ENCODE measurements at places on chromosomes 12 and 14.

GRCh38 chr12:79001404-79001803 is 136.8 kb downstream of the SYT1 start:
- peak; percentile 80 for DNase-seq

- DNase-seq = no peak
These were observed 73.3 kb downstream of the FBXW8 start for GRCh38 chr12:116984098-116984497.

DNA sequence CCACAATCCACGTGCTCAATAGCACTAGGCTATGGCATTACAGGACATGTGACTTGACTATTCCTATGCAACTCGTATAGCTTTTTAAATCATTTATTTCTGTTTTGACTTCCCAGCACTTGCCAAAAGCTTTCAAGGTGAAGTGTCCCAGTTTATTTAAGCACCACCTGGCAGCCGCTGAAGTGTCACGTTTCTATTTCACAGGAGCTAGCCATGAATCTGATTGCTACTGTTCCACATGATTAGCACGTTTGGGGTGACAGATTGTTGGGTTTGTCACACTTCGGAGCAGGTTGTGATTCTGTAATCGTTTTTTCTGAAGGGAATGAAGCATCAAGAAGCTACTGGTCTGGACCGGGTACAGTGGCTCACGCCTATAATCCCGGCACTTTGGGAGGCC is 39.9 kb upstream of the BICDL1 start:
- no peak for DNase-seq

GRCh38 chr14:94598816-94599655 is 13.2 kb upstream of the SERPINA3 start:
- no peak for DNase-seq

GRCh38 chr14:68672609-68673285 is 120.1 kb downstream of the ZFP36L1 start:
- no peak for DNase-seq

GRCh38 chr14:49895480-49895879 is 2.6 kb downstream of the ARF6 start:
- no peak for DNase-seq

GRCh38 chr12:75631831-75632230 is 120.4 kb upstream of the KRR1 start:
- DNase-seq = no peak

DNA sequence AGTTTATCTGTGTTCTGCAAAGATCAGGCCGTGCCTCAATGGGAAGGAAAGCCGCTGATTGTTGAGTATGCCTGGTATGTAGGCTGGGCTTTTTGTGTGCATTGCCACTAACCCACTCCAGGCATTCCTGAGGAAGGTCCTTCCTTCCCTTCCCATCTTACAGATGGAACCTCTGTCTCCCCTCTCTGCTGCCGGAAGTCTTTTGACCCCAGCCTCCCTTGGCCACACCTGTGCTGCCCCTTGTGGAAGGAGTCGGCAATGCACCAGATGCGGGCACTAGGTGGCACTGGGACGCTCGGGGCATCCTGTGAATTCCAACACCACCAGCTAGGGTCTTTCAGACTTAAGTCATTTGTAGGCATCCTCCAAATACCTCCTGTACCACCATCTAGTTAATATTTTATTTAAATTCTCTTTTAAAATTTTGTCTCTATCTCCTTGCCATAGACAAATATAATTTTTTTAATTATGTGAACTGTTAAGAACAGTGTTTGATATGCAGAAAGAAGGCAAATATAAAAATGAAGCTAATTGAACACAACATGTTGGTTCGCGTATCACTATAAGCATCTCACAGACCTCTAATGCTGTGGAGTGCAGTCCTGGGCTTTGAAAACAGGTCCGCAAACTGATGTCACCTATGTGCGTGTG is 99.6 kb downstream of the RIN3 start:
- DNase-seq = no peak

GRCh38 chr12:100566887-100567637 is 6.4 kb upstream of the GAS2L3 start:
- no peak for DNase-seq

GRCh38 chr14:54784060-54784459 is 118.6 kb downstream of the GCH1 start:
- no peak for DNase-seq

- no peak for DNase-seq
These were observed 507.1 kb downstream of the DIO2 start for GRCh38 chr14:79704041-79704807.

DNA sequence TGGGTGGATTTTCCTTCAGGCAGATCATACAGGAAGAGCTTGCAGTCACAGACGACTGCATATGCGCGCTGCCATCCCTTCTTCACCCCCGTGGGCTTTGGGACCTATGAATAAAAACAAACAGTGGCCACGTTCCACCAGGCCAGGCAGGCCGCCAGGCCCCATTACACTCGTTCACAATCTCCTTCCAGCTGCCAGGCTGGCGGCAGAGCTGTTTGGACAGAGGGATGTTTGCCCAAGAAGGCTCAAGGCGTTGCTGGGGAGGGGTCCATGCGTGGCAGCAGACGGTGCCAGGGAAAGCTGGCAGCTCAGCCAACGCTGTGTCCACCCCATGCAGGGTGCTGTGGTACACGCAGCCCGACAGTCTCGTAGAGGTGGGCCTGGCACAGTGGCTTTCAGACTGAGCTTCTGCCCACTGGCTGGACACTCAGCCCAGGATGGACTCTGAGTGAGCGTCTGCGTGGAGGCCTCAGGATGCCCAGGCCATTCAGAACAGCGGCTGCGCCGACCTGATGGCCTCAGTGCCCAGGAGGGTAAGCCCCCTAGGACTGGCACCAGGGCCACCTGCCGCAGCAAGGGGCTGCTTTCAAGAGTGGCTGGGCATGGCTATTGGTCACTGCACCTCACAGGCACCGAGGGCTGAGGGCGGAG is 27.5 kb downstream of the AMN start:
- DNase-seq = no peak

GRCh38 chr12:29145372-29146170 is 3.5 kb upstream of the FAR2 start:
- DNase-seq = no peak

- peak; percentile 23 for DNase-seq
These were observed 716 bp downstream of the HSP90AA1 start for GRCh38 chr14:102085948-102086708.

DNA sequence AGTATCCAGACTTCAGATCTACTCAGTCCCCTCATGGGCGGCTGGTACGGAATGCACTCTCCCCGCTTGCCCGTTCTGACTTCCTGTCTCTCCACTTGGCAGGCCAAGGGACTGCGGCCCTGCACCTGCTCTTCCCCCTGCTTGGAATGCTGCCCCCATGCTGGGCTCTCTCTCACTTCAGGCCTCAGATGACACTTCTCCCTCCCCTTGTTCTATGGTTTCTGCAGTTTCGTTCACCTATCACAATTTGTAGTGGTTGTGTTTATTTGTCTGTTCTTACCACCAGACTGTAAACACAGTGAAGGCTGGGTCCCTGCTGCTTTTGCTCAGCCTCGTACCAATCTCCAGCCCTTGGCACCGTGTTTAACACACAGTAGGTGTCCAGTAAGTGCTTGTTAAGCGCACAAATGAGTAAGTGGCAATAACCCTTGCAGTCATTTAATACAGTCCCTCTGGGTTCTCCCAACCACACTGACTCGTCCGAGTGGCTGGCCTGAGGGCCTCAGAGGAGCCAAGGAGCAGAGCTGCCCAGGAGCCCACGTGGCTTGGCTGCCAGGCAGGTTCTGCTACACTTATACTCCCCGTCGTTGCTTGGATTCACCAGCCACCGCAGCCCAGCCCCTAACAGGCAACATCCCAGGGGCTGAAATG is 11.8 kb downstream of the SLC6A12 start:
- DNase-seq = no peak

DNA sequence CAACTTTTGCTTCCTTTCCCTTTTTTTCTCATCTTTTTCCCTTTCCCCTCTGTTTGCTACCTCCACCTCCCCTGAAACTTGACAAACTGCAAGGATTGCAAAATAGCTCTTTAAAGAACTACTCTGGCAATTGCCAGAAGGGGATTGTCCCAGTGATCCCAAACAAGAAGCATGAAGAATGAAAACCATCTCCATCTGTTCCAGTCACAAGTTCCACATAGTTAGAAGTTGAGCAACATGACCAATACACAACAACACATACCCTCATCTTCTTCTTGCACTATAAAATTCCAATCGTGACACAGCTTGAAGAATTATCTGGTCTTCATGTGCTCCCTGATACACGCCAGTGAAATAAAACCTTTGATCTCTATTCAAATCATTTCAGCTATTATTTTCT is 93.7 kb upstream of the USP15 start:
- DNase-seq = no peak

GRCh38 chr12:27999521-27999920 is 27.0 kb upstream of the PTHLH start:
- no peak for DNase-seq

DNA sequence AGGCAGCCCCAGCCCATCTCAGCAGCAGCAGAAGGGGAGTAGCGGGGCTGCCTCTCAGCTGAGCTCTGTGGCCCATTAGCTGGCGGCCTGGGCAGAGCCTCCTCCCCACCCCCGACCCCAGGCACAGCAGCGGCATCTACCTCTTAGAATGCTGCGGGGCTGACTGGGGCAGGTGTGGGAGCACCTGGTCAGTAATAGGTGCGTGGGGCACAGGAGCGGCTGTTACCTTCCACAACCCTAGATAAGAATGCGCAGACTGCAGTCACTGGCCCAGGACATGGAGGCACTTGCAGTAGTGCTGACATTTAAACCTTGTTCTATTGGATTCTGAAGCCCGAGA is 35.6 kb downstream of the SYNE3 start:
- no peak for DNase-seq

- DNase-seq = no peak
These were observed 79.8 kb upstream of the C12orf71 start for GRCh38 chr12:27162229-27162537.

- no peak for DNase-seq
These were observed 24.5 kb upstream of the PPP1R13B start for GRCh38 chr14:103871596-103872480.

DNA sequence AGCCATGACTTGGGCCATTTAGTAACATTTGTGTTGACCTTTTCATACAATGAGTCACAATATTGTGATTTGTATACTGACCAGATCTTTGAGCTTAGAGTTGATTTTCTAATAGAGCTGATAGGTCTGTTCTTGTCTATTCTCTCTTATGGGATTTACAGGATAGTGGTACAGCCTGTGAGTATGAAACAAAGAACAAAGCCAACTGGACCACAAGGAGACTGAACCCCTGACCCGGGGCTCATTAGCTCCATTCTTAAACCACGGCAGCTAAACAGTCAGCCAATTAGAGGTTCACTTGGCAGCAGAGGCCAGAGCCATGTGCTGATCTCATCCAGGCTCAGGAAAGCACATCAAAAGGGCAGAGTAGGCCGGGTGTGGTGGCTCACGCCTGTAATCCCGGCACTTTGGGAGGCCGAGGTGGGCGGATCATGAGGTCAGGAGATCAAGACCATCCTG is 59.1 kb upstream of the GNPNAT1 start:
- no peak for DNase-seq

DNA sequence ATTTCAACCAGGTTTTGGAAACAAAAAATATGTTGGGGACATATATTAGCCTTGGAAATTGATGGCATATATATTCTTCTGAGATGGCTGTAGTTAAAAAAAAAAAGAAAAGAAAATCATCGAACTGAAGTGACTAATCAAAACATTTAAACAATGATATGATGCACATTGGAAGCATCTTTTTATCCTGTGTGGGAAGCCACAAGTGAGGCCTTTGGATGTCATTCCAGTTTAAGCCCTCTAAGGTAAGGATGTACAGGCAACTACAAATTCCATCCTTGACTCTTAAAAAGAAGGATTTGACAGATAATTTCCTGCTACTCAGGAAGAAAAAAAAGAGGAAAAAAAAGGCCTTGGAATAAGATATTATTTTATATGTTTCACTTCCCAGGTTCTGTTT is 9.6 kb upstream of the PTPRB start:
- DNase-seq = no peak

- no peak for DNase-seq
These were observed 182.9 kb upstream of the GRIN2B start for GRCh38 chr12:14164266-14164665.

- no peak for DNase-seq
These were observed 107.0 kb downstream of the HECTD4 start for GRCh38 chr12:112275207-112275606.

DNA sequence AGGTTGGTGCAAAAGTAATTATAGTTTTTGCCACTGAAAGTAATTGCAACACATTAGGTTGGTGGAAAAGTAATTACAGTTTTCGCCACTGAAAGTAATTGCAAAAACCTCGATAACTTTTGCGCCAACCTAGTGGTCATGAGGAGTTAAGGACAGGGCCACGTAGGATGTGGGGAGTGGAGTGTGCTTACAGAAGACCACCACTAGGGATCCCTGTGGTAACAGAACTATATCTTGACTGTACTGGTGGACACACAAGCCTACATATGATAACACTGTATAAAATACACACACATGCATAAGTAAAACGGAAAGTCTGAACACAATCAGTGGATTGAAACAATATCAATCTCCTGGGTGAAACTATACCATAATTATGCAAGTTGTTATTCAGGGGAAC is 187.4 kb upstream of the ABCD2 start:
- DNase-seq = peak; percentile 25

DNA sequence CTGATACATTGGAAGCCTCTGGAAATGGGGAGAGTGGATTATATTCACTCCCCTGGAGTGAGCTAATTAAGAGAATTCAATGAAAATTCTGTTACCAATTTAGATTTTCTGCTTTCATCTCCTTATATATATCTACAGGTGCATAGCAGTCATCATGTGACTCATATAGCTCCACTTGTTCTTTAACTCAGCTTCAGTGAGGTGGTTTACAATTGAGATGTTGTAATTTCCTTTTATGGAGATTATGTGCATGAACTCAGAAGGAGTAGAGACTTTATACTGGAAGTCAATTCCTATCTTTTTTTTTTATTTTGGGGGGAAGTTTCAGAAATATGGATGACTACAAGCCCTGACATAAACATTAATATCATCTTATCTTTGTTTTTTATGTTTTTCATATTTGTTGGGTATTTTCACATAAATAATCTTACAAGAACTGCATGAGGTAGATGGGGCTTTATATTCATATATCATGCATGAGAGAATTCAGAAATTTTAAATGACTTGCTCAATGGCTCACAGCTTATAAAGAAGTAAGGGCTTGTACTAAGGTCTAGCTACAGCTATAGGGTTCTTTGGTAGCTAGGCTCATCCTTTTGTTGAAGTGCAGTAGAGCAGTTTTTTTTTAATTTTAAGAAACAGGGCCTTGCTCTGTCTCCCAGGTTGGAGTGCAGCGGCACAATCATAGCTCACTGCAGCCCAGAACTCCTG is 92.3 kb upstream of the SCAF11 start:
- DNase-seq = no peak
